ENCODE measurements at places on chromosomes 1 and 21. TPM values are rescaled to one million over a fixed set of nuclear protein-coding genes. Genes with fewer than 3 reads are reported as not detected.

DNA sequence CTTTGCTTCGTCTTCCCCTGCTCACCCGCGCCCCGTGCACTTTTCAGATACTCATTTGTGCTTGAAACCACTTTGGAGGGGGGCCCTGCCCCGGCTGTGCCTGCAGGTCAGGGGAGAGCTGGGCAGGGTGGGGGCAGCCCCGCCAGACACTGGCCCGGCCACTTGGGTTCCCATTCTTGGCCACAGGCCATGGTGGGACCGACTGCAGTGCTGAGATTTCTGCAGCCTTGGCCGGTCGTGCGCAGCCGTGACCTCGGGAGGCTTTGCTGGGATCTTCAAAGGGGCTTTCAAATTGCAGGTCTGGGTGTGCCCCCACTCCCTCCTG, 54.5 kb upstream of the TTC34 start:
- H3K36me3 ChIP-seq = no peaks in the 10 kb centered on the region
- no peak overlapping the region for H3K27ac ChIP-seq
- no peaks in the 10 kb centered on the region for H3K27me3 ChIP-seq
- no peak overlapping the region for H3K4me3 ChIP-seq
- H3K4me1 ChIP-seq = no peaks in the 10 kb centered on the region

- H3K27me3 ChIP-seq = peaks cover 75% of the 10 kb centered on the region
- H3K4me1 ChIP-seq = no peaks in the 10 kb centered on the region
- no peak for DNase-seq
- no peak overlapping the region for H3K4me3 ChIP-seq
- H3K36me3 ChIP-seq = no peaks in the 10 kb centered on the region
- no peak overlapping the region for H3K27ac ChIP-seq
Measured at GRCh38 chr1:3030663-3031381, 9.6 kb downstream of the ACTRT2 start.

GRCh38 chr1:216785737-216786136, 62.5 kb upstream of the ESRRG start:
- no peak overlapping the region for H3K27ac ChIP-seq
- no peaks in the 10 kb centered on the region for H3K36me3 ChIP-seq
- no peaks in the 10 kb centered on the region for H3K4me1 ChIP-seq
- H3K4me3 ChIP-seq = no peak overlapping the region
- DNase-seq = no peak

- DNase-seq = no peak
- H3K4me3 ChIP-seq = no peak overlapping the region
- peaks cover 27% of the 10 kb centered on the region for H3K4me1 ChIP-seq
- no peak overlapping the region for H3K27ac ChIP-seq
- no peaks in the 10 kb centered on the region for H3K27me3 ChIP-seq
- H3K36me3 ChIP-seq = no peaks in the 10 kb centered on the region
Measured at GRCh38 chr1:10814312-10814711, 17.9 kb upstream of the CASZ1 start.

- H3K27me3 ChIP-seq = no peaks in the 10 kb centered on the region
- H3K36me3 ChIP-seq = no peaks in the 10 kb centered on the region
- DNase-seq = no peak
- H3K27ac ChIP-seq = no peak overlapping the region
- no peak overlapping the region for H3K4me3 ChIP-seq
Measured at GRCh38 chr1:219041818-219042217, 131.9 kb upstream of the LYPLAL1 start.

DNA sequence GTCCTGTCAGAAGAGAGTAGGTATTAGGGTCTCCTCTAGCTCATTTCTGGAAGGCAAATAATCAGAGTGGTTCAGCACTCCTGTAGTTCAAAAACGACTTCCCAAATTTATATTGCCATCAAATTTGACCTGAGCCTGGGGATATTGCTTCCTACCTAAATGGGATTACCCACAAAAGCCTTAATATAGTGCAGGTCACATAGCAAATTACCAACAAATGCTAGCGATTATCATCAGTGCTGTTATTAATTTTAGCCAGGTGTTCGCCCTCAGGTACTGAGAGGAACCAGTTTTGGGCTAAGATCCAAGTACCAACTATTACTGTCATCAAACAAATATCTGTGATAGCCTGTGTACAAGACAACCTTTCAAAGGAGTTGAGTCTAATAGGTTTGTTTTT, 661.8 kb upstream of the PTBP2 start:
- H3K27ac ChIP-seq = no peak overlapping the region
- H3K36me3 ChIP-seq = no peaks in the 10 kb centered on the region
- no peaks in the 10 kb centered on the region for H3K4me1 ChIP-seq
- no peaks in the 10 kb centered on the region for H3K27me3 ChIP-seq
- no peak overlapping the region for H3K4me3 ChIP-seq

GRCh38 chr1:38475624-38476005, 384.0 kb downstream of the RRAGC start:
- H3K36me3 ChIP-seq = no peaks in the 10 kb centered on the region
- DNase-seq = no peak
- H3K27me3 ChIP-seq = peaks cover 57% of the 10 kb centered on the region
- peaks cover 21% of the 10 kb centered on the region for H3K4me1 ChIP-seq

EDN2 gene
- total RNA-seq = 1.2 TPM

SPATA1 gene
- not detected for total RNA-seq

Measured in esophagus squamous epithelium (tissue), 5 donors.